ENCODE measurements at places on chromosomes 3 and 15.

DNA sequence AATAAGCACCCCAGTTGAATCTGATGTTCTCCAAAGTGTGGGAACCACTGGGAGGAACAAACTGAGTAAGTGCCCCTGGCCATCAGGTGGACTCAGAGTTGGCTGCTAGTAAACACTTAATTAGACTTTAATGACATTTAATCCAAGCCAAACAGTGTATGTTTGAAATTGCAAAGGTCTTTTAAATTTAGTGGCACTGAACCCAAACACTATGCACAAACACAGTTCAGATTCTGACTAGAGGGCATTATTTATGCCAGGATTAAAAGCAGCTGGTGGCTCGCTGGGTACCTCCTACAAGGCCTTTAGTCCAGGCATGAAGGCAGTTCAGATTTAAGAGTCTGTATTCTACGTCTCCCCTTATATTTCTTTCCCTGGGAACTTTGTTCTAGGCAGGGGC is 264.8 kb downstream of the CLSTN2 start:
- DNase-seq = no peak

DNA sequence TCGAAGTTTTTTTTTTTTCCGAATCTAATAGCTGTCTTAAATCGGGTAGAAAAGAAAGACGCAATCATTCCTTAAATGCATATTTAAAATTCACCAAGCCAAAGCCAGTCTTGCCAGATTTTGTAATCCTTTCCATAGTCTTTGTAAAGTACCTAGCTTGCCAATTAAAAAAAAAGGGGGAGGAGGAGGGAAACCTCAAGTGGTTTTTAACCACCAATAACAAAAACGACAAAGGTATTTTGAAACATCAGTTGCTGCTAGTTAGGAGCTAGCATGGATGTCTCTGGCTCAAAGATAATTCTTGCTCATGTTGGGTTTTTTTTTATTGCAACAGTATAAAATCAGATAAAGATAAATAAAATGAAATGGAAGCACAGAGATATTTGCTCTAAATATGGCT is 187.9 kb downstream of the MECOM start:
- DNase-seq = no peak

GRCh38 chr3:88282528-88283241 is 132.9 kb downstream of the C3orf38 start:
- no peak for DNase-seq

GRCh38 chr3:73045391-73045790 is 16.1 kb upstream of the EBLN2 start:
- DNase-seq = no peak

DNA sequence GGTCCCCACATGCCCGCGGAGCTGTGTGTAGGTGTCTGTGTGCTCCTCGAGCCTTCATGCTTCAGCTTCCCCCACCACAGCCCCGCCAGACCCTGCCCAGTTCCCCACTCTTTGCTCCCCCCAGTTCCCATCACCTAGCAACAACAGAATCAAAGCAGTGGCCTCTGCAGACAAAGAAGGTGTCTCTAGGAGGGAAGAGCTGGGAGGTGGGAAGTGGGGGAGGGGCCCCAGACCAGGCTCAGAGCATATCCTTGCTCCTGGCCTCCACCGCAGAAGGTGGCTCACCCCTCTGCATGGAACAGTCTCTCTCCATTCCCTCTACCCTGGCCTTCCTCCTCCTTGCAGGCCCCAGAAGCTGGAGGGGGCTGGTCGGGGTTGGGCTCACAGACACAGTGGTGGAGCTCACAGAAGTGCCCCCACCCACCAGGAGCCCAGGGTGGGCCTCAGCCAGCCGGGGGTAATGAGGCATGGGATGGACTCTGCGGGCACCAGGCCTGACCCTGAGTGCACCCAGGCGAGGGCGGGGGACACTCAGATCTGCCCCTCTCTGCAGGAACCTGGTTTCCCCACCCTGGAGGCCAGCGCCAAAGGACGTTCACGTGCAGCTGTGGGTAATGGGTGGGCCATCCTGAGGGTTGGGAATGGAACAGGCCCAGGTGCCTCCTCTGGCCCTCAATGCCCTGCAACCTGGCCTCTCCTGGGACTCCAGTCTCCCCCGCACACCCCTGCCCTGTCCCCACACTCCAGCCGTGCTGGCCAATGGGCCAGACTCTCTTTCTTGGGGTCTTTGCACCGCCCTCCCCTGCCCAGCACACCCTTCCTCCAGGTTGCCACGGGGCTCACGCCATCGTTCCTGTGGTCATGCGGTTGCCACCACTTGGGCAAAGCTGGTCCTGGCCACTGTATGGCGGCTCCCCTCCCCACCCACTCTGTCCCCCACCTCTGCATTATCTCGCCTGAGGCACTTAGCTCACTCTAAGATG is 53.4 kb downstream of the TPRA1 start:
- DNase-seq = no peak

- DNase-seq = no peak
Observed at GRCh38 chr3:45064512-45065372, 38.6 kb downstream of the CLEC3B start.

DNA sequence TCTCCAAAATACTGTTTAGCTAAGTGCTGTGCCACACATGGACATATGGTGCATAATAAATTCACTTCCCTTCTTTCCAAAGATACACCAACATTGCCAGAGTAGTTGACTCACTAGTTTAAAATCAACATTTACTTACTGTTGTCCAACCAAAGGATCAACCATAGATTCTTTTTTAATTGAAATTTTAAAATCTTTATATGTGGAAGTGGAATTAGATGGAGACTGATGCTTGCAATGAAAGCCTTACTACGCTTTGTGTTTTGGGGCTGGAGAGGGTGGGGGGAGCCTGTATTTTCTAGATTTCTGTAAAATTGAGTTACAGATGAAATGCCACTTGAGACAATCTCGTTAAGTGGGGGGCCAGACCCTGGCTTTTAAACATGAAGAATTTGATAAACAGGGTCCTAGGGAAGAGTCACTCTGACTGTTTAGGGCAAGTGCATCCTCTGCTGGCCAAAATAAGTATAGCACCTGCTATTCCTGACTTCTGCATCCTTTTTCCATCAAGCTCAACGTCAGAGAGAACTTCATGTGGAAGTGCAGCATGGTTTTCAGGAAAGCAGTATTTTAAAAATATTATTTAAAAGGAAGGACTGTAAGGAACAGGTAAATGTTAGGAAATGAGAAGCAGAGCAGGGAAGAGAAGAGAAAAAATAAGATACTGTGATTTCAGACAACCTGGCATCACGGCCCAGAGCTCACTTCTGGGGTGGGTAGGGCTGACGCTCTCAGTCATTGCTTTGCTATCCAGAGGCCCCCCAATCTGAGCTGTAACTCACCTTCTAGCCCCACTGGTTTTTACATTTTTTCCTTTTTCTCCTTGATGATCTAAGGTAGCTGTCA is 76.7 kb downstream of the BOC start:
- no peak for DNase-seq

DNA sequence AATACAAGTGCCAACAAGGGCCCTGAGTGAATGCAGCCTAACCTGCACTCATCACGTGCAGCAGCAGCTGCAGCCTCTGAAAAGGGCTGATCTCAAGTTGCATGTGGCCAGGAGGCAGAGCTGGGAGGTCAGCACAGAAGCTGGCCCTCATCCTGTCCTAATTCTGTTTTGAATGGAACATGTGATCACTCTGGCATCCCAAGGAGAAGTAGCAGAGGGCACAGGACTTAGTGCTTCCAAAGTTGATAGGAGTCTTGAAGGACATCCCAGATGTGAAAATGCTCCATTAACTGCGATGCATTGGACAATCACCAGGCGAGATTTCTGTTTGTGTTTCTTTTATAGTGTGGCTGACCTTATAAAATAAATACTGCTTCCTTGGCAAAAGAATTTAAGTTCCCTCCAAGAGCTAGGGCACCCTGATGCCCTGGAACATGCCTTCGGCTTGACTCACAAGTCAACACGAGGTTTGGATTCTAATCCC is 31.6 kb upstream of the STAG1 start:
- no peak for DNase-seq

DNA sequence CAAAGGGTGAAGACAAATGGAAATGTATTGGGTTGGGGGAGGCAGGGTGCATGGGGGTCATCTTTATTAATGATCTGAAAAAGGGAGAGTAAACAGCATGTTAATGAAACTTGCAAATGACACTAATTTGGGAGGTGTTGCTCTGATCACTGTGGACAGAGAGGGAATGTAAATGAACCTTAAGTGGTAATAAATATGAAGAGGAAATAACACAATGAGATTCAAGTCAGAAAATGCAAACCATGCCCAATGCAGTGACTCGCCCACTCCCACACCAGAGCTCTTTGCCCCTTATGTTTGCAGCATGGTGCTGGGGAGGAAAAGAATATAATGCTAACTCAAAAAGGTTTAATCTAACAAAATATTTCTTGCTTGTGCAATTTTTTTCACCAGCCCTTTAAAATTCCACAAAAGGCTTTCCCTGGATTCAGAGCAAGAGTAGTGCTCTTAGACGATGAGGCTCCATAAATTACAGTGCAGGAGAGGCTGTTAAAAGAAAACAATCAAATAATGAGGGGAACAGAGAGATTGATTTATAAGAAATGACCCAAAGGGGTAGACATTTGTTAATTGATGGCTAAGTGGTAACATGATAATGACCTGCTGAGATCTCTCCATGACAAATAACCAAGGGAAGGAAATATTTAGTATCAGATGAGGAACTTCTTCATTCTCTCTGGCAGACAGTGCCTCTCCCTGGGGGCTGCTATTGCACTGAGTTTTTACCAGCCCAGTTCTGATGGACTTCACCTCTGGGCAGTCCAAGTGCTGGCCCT is 210.0 kb upstream of the PPP2R3A start:
- DNase-seq = no peak

- DNase-seq = no peak
Observed at GRCh38 chr15:67091071-67091979, 25.9 kb downstream of the SMAD3 start.

DNA sequence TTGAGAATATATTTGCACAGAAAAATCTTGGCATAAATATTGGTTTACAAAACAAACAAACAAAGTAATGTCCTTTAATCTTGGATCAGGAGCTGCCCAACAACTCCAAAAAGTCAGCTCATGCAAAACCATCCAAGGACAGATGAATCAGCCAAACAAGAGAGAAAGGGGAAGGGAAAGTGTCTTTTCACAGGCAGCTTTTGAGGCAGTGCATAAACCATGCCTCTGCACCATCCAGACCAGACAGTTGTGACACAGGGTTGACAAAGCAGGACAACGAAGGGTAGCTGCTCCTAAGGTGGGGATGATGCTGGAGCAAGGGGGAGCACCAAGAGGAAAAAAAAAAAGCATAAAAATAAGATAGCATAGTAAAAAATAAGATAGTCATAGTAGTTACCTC is 8.7 kb downstream of the CD86 start:
- DNase-seq = no peak

DNA sequence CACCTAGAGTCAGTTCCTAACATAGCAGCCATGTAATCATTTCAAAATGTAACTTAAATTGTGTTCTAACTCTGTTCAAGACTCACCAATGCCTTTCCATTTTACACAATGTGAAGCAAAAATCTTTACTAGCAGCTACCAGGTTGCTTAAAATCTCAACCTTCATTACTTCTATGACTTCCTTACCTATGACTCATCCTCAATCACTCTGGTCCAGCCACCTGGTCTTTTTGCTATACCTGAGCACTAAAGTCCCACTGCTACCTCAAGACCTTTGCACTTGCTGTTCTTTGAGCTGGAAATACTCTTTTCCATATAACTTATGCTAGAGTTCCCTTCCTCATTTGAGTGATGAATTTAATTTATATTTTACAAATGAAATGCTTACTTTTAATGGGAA is 993.2 kb downstream of the NTRK3 start:
- DNase-seq = no peak

- no peak for DNase-seq
Observed at GRCh38 chr15:34753236-34753894, 1.4 kb downstream of the GJD2 start.

DNA sequence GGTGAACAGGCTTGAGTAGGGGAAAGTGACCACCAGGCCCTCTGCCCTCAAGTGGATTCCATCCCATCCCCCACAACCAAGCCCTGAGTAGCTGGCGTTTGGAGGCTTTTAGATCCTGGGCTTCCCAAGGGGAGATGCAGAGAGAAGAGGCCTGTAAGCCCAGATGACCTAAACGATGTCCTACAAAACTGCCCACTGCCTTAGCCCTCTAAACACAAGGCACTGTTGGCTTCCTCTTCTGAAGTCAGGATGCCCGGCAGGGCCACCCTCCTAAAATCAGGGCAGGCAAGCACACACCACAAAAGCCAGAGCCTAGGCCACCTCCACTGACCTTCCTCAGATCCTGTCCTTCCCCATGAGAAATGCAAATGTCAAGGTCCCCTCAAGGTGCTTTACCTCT is 68.6 kb downstream of the ADCY5 start:
- no peak for DNase-seq

DNA sequence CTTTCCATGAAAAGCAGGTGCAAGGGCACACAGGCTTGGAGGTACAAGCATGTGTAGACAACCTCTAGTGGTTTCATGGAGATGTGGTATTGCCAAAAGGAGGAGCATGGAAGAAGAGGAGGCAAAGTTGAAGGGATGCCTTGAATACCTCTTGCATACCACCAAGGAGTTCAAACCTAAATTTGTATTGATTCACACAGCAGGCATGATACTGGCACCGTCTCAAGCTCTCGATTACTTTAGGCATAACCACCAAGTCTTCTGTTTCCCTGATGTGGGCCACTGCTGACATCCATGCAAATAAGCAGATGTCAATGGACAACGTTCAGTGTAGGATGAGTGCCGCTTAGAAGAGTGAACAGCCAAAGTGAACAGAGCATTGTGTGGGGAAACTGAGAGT is 87.1 kb downstream of the SCN11A start:
- no peak for DNase-seq

Measured in GM12891 (cell line).